ENCODE measurements at places on chromosomes 11 and 22. TPM values are rescaled to one million over a fixed set of nuclear protein-coding genes. Genes with fewer than 3 reads are reported as not detected.

GRCh38 chr11:11532574-11532973 is 89.2 kb downstream of the GALNT18 start:
- DNase-seq: peak; percentile 47

RNH1 gene
- 172 TPM for total RNA-seq

- DNase-seq: no peak
Measured at GRCh38 chr11:10993186-10993585, 135.3 kb upstream of the ZBED5 start.

GRCh38 chr11:61546663-61547062 is 34.2 kb downstream of the SYT7 start:
- DNase-seq: no peak

- DNase-seq: no peak
Measured at GRCh38 chr11:12762278-12762677, 88.1 kb downstream of the TEAD1 start.

GRCh38 chr11:122851366-122851966 is 13.2 kb downstream of the CRTAM start:
- DNase-seq: no peak

DNA sequence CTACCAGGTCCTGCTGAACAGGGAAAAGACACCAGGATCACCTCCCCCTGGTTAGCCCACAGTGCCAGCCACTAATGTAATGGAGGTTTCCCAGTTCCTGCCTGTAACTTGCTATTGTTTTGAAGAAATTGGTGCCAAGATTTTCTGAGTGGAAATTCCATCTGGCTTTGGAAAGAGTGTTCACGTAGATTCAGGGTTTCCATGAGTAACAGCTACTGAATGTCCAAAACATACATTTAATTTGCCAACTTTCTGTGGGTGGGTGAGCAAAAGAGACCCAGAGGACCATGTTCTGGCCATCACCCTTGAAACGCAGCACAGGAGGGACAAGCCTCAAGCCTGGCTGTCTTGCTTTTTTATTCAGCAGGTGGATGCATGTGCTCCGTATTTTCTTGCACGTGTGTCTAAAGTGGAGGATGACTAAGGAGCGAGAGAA is 8.8 kb upstream of the DKK3 start:
- no peak for DNase-seq

ME3 gene
- 17.4 TPM for total RNA-seq

- no peak for DNase-seq
Measured at GRCh38 chr11:34245041-34245440, 112.8 kb downstream of the ABTB2 start.

GRCh38 chr11:113888848-113889247 is 13.5 kb upstream of the USP28 start:
- no peak for DNase-seq

MFNG gene
- total RNA-seq: 5.1 TPM

OVCH2 gene
- total RNA-seq: not detected

GRCh38 chr22:41782751-41783150 is 17.7 kb upstream of the CCDC134 start:
- DNase-seq: no peak

B4GALNT4 gene
- total RNA-seq: not detected

- peak; percentile 12 for DNase-seq
Measured at GRCh38 chr11:133712051-133712560, 133.2 kb downstream of the SPATA19 start.

DNA sequence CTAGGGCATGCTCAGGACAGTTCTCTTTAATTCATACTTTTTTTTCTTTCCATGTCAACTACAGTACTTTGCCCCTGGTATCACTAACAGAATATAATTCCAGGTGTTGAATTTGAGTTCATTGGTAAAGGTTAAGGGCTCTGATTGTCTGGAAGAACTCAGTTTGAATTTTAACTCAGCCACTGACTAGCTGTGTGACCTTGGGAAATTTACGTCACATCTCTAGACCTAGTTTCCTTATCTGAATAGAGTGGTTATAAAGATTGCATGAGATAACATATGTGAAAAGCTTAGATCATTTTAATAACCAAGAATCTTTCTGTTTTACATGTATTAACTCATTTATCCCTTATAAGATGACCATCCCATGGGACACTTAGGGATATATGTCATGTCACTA is 15.8 kb upstream of the ZC3H12C start:
- DNase-seq: no peak

- no peak for DNase-seq
Measured at GRCh38 chr11:17287058-17287457, 10.5 kb downstream of the NUCB2 start.

DNA sequence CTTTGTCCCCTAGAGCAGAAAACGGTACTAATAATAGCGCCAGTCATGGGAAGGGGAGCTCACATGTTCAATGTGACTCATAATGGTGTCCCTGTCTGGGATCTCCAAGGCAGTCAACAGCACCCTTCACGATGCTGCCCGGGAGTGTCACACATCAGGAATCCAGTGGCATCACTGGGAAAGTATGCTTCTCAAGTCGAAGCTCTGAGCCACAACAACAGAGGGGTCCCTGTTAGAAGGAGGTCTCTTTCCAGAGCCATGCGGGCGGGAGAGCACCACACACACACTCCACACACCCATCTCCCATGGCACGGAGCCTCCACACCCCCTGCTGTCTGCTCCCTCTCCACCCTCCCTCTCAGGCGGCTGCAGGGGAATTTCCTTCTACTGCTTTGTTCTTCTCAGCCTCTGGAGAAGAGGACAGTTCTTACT is 119.7 kb downstream of the ETS1 start:
- peak; percentile 42 for DNase-seq

DNA sequence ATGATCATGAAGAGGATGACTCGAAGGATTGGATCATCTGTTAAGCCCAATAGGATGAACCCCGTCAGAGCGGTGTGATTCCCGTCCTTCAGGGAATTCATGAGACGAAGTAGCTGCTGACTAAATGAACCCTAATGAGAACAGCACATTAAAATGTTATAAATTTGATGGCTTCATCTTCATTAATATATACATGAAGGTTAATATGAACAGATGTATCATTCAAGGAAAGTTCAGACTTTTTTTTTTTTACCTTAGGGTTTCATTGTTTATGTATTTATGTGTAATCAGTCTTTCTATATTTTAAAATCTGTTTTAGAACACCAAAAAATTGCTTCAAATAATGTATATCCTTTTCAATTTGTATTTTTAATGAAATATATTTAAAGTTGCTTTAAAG is at the start of gene OR5P2:
OR5P2 (minus strand) TSS at position 101 of the 400 bp plus-strand sequence; CDS start at position 101, 0 bp downstream.
- DNase-seq: no peak

- no peak for DNase-seq
Measured at GRCh38 chr22:17732251-17732854, 41.9 kb downstream of the BID start.

MIAT gene
- total RNA-seq: 0.31 TPM

KRTAP5-10 gene
- total RNA-seq: not detected

DNA sequence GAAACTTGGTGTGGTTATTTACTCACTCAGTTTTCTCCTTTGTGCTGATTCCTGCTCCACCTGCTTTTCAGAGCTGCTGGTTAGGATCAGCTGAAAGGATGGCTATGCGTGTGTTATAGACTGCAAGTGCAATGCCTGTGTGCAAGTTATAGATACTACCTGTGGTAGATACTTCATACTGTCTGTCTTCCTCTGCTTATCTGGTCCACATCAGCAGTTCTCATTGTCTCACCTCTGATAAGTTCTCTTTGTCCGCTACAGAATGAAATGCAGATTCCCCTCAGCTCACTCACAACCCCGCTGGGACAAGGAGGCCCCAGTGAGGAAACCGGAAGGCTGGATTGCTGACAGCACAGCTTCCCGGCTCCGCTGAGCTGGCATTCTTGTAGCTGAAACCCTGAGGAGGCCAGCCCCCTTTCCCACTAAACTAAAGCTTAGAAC is 37.5 kb upstream of the LYVE1 start:
- peak; percentile 60 for DNase-seq

SMDT1 gene
- 193 TPM for total RNA-seq

DLG2 gene
- total RNA-seq: 6.5 TPM

DNA sequence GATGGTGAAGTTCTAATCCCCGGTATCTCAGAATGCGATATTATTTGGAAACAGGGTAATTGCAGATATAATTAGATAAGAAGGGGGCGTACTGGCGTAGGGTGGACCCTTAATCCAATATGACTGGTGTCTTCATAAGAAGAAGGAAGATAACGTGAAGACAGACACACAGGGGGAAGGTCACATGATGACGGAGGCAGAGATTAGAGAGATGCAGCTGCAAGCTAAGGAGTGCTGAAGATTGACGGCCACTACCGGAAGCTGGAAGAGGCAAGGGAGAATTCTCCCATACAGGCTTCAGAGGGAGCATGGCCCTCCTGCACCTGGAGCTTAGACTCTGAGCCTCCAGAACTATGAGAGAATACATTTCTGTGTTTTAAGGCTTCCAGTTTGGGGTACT is 54.8 kb downstream of the MIAT start:
- no peak for DNase-seq

POU2F3 gene
- total RNA-seq: not detected

- DNase-seq: no peak
Measured at GRCh38 chr11:128714881-128715280, 21.0 kb downstream of the FLI1 start.

- no peak for DNase-seq
Measured at GRCh38 chr11:117670443-117670842, 126.6 kb downstream of the DSCAML1 start.

GLYATL1 gene
- total RNA-seq: not detected

GRCh38 chr22:38829485-38829884 is 14.3 kb downstream of the NPTXR start:
- DNase-seq: no peak

GRCh38 chr11:289712-290620 is 1.0 kb downstream of the PGGHG start:
- DNase-seq: peak; percentile 14

GRCh38 chr11:98564233-98564632 is 456.5 kb upstream of the CNTN5 start:
- no peak for DNase-seq

- no peak for DNase-seq
Measured at GRCh38 chr11:113465786-113466185, 9.4 kb downstream of the DRD2 start.

WNT11 gene
- 12.0 TPM for total RNA-seq

DNA sequence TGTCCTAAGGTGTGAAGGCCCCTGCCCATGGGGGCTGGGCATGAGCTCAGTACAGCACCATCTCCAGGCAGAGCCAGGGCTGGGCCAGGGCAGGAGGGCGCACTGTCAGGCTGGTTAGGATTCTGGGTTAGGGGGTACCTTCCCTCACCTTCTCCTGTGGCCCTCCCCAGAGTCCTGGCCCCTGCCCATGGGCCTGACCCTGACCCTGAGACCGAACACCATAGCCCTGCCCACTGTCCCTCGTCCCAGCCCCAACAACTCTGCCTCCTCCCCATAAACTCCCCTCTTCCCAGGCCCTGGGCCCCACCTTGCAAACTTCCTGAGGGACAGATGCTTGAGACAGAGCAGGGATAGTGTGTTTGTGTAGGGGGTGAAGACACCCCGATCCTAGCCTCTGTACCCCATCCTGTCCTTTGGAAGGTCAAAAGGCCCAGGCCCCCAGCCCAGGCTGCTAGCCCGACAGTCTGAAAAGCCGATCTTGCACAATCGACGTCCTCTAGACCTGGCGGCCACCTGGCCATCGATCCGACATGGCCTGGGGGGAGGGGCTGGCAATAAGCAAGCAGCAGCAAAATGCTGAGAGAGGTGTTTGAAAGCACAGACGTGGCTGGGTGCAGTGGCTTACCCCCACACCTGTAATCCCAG is 2.7 kb upstream of the TMPRSS6 start:
- no peak for DNase-seq

GRCh38 chr22:37260901-37261336 is 16.9 kb upstream of the RAC2 start:
- peak; percentile 50 for DNase-seq

ACR gene
- total RNA-seq: 1.1 TPM

Measured in heart right ventricle (tissue), 16 donors.